ENCODE measurements at places on chromosomes 3 and 15. TPM values are rescaled to one million over a fixed set of nuclear protein-coding genes. Genes with fewer than 3 reads are reported as not detected.

- peaks cover 41% of the 10 kb centered on the region for H3K4me1 ChIP-seq
- DNase-seq: no peak
- H3K27ac ChIP-seq: no peak overlapping the region
- no peaks in the 10 kb centered on the region for H3K36me3 ChIP-seq
- peaks cover 1% of the 10 kb centered on the region for H3K27me3 ChIP-seq
Measured at GRCh38 chr15:60651734-60652141, 172.8 kb upstream of the ICE2 start.

- H3K4me1 ChIP-seq: peaks cover 26% of the 10 kb centered on the region
- peaks cover 6% of the 10 kb centered on the region for H3K27me3 ChIP-seq
- H3K27ac ChIP-seq: no peak overlapping the region
- H3K36me3 ChIP-seq: peaks cover 33% of the 10 kb centered on the region
- DNase-seq: no peak
- H3K4me3 ChIP-seq: no peak overlapping the region
Measured at GRCh38 chr3:119588112-119588511, 8.8 kb downstream of the ADPRH start.

The SAMD7 gene
- total RNA-seq: not detected

The SELENOT gene
- 124 TPM for total RNA-seq

All from activated CD4-positive, alpha-beta memory T cell treated with anti-CD3 and anti-CD28 coated beads, Interleukin-2, amount 10 ng/mL, durations not matched to agents 7 days and 5 days (primary cell).